Hypothalamus (tissue), 51 donors: ENCODE measurements at places on chromosomes 3 and 15.

- no peak for DNase-seq
Measured at GRCh38 chr15:31306426-31307269, 20.0 kb upstream of the KLF13 start.

GRCh38 chr3:28250999-28251398 is 9.6 kb downstream of the CMC1 start:
- no peak for DNase-seq

DNA sequence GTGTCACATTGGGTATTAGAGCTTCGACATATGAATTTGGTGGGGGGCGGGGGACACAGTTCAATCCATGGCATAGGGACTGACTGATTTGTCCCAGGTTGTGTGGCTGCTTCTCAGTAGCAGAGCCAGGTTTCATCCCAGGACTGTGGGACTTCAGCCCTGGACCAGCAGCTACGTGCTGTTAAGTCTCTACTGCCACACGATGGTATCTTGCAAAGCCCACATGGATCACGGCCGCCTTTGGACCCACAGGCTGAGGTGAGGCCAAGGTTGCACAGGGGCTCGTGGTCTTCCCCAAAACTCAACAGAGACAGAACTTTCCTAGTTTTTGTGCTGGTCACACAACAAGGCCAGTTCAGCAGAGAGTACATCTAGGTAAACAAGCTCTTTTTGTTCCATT is 97.4 kb downstream of the LRRK1 start:
- DNase-seq, result no peak

- no peak for DNase-seq
Measured at GRCh38 chr3:127615631-127616305, 13.2 kb upstream of the PODXL2 start.

DNA sequence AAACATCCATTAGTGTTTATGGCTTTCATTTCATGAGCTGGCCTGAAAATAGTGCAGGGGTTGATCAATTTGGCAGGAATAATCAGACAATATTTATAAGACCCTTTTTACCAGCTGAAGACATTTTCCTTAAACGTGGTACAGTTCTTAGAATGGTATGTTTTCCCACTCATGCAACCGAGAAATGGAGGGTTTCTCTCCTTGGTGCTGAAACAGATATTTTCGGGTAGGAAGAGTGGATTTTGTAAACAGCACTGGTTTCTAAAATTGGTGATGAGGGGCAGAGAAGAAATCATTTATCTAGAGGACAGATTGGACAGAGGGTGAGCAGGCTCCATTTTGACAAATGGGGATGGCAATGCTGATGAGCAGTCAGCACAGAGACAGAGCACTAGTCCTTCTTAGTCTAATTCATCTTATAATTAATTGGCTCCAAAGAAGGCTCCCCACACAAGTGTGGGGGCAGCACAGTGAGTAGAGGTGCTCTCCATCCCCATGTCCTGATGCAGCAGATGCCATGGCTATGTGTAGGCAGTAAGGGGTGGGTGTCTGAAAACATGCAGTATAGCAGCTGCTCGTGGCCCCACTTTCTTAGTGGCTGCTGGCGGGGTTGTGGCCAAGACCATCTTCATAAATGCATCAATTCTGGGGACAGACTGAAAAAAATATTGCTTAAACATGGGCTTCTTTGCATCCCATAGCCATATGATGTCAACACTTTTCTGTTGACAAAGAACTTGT is 18.1 kb upstream of the SLC7A14 start:
- DNase-seq, result no peak

GRCh38 chr3:14188041-14188754 is 9.6 kb downstream of the LSM3 start:
- DNase-seq, result no peak

DNA sequence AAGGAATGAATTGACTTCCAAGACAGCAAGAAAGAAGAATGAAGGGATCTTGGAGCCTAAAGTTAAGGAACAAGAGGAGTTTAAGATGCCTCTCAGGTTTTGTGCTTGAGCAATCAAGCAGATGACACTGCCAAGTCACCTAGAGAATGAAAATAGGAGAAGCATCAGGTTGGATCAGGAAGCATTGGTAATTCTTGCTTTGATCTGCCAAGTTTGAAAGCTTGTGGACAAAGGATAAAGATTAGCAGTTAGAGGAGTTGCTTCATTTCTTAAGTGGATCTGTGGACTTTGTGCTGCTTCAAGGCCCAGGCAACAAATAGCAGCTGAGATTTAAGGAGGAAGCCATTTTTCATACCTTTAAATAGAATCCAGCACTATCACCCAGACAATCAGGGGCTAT is 35.6 kb downstream of the FRMD5 start:
- DNase-seq, result no peak

GRCh38 chr3:184618811-184619210 is 57.2 kb downstream of the EPHB3 start:
- no peak for DNase-seq

- peak; percentile 30 for DNase-seq
Measured at GRCh38 chr15:62928242-62928999, 114.1 kb upstream of the TPM1 start.

DNA sequence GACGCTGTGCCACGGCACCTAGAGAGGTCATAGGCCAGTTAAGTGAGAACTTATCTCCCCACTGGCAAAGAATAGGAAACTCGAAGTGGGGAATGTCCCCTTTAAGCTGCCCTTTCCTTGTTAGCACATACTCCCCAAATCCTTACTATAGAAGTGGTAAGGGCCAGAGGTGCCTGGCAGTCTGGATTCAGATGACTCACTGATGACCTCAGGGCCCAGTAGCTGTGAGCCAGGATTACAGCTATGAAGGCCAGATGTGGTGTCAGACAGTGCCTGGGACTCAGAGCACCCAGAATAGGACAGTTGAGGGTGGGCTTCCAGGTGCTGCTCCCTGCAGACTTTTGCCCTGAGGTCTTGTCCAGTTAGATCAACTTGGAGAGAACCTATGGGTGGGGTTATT is 37.7 kb downstream of the PDIA5 start:
- no peak for DNase-seq

DNA sequence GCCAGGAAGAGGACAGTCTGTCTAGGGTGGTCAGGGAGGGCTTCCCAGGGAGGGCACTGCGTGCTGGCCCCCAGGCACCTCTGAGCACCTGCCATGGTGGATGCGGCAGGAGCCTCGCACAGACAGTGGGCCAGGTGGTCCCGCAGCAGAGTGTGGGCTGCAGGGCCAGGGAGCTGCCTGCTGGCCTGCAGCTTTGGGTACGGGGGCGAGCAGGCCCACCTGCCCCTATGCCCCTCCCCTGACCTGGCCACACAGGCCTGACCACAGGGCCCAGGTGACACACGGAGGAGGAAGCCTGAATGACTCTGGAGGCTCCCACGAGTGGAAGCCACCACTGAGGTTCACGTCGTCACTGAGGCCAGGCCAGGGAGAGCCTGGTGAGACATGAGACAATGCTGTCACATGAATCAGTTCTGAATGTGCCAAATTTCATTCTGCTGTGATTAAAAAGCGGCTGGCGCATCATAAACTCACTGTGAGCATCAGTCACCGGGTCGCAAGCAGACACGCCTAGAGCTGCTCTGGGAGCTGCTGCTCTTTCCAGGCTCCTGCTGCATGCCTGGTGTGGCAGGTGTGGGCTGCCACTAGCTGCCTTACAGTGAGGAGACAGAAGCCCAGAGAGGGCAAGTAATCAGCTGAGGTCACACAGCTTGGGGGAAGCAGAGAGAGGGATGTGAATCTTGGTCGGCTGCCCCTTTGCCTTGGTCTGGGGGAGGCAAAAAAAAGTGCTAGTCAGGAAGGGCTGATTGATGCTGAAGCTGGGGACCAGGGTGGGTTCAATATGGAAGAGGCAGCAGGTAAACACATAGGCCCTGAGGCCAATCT is 39.5 kb upstream of the IQSEC1 start:
- no peak for DNase-seq

DNA sequence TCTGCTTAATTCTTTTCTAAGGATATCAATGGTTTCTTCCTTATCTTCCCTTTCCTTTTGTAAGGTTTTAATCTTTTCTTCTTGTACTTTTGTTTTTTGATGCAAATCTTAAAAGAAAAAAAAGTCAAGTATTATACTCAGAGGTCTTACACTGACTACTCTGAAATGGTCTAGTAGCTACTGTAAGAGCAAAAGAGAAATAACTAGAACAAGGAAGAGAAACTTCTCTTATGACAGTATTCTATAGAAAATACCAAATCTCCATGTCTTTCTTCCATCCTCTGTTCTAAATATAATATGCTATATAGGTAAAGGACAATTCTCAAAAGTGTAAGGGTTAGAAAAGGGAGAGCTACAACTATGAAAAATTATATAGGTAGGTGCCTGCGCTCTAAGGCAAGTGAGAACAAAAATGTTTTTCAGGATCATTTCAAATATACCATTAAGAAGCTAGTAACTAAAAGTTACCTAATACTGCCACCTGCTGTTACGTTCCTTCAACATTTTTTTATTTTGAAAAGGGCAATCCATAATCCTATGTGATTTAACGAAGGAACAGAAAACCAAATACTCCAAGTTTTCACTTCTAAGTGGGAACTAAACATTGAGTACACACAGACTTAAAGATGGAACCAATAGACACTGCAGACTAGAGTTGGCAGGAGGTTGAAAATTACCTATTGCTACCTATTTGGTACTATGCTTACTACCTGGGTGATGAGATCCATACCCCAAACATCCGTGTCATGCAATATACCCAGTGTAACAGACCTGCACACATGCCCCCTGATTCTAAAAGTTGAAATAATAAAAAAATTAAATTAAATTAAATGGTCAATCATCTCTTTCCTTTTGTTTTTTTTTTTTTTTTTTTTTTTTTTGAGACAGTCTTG is 36.7 kb downstream of the CIP2A start:
- DNase-seq, result no peak

DNA sequence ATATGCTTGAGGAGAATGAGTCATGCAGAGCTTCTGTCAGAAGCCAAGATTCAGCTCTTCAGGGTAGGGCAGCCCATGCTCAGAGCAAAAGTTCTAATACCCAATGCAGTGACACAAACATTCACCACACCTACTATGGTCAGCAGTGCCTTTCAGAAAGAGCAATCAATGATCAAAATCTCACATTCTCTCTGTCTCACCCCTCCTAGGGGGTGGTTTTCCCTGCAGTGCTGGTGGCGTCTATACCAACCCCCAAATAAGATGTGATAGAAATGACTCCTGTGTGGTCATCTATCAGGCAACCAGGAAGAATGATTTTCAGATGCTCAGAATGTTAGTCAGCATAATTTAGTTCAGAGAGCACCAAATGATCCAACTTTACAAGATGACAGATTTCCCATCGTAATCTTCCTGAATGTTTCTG is 385.3 kb downstream of the NTRK3 start:
- no peak for DNase-seq

GRCh38 chr3:155179437-155179827 is 99.3 kb downstream of the MME start:
- DNase-seq, result no peak

DNA sequence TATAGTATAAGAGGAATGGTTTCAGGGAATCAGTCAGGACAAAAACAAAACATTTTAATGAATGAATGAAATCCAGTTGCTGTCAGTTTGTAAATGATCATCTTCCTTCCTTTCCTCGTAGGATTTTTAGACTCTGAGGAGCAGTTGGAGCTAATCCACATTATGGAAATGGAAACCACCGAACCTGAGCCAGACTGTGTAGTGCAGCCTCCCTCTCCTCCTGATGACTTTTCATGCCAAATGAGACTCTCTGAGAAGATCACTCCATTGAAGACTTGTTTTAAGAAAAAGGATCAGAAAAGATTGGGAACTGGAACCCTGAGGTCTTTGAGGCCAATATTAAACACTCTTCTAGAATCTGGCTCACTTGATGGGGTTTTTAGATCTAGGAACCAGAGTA is 3.1 kb downstream of the TIPARP start:
- no peak for DNase-seq

DNA sequence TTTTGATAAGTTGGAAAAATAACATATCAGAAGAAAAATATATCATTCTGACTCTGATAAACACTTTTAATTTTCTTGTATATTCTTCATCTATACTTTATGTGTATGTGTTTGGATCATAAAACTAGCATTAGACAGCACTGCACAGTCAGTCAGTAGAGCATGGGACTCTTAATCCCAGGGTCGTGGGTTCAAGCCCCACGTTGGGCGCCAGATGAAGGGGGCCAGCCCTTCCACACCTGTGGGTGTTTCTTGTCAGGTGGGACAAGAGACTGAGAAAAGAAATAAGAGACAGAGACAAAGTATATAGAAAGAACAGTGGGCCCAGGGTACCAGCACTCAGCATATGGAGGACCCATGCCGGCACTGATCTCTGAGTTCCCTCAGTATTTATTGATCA is 546.0 kb upstream of the NR2F2 start:
- no peak for DNase-seq

DNA sequence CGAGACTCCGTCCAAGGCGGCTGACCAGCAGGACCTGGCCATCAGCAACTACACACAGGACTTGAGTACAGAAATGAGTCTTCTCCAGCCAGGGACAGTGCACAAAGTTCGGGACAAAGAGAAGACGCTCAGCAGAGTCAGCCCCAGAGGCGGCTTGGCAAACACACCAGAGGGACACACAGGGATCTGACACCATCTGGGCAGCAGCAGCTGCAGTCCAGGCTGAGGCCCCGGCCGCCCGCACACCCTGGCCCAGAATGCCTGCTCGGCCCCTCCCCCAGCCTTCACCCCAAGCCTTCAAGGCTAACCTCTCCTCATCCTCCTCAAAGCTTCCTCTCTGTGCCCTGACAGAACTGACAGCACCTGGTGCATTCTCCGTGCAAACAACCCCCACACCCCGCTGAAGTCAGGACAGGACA is 61.1 kb downstream of the XXYLT1 start:
- no peak for DNase-seq

DNA sequence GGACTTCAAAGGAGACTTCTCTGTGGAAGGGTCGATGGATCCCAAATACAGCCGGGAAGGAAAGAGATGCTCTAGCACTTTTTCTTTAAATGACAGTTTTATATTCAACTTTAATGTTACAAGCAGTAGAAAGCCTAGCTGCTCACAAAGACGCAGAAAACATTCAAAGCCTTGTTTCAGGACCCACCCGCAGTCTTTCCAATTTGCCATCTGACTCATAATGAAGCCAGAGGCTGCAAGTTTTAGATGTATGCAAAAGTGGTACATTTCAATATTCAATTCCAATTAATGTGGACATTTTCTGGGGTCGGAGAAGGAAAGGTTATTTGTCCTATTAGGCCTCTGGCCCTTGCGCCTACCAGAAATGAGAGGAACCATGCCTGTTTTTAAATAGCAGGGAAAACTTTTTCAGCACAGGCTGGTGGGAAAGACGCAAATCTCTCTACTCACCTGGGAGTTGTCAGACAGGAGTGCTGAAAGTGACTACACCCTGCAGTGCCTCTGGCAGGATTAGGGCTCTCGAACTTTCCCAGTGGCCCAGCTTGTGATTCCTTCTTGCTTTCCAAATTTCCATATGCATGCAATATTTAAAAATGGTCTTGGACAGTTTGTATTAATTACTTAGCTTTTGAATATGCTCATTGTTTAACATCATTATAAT is 117.4 kb upstream of the MBNL1 start:
- no peak for DNase-seq

GRCh38 chr15:39592500-39592899 is 11.6 kb downstream of the THBS1 start:
- no peak for DNase-seq

GRCh38 chr15:41940441-41940857 is 31.9 kb downstream of the EHD4 start:
- no peak for DNase-seq
